ENCODE measurements at places on chromosomes 13 and 19. TPM values are rescaled to one million over a fixed set of nuclear protein-coding genes. Genes with fewer than 3 reads are reported as not detected.
A peak's percentile ranks its signal among the peaks of the same experiment; 100 is the strongest.

The SCEL gene
- total RNA-seq: not detected

The KLK4 gene
- not detected for total RNA-seq

The PLVAP gene
- total RNA-seq: 86.5 TPM

- no peaks in the 10 kb centered on the region for H3K36me3 ChIP-seq
- no peaks in the 10 kb centered on the region for H3K4me1 ChIP-seq
- no peak overlapping the region for H3K27ac ChIP-seq
- DNase-seq: peak; percentile 46
- no peaks in the 10 kb centered on the region for H3K27me3 ChIP-seq
Measured at GRCh38 chr19:44657211-44657921, 13.7 kb downstream of the PVR start.

GRCh38 chr13:85935868-85936467 lies 136.7 kb upstream of the SLITRK6 start:
- H3K4me3 ChIP-seq: no peak overlapping the region
- no peaks in the 10 kb centered on the region for H3K4me1 ChIP-seq
- no peaks in the 10 kb centered on the region for H3K27me3 ChIP-seq
- no peak for DNase-seq
- H3K27ac ChIP-seq: no peak overlapping the region

- no peak overlapping the region for H3K4me3 ChIP-seq
- H3K36me3 ChIP-seq: no peaks in the 10 kb centered on the region
- DNase-seq: no peak
- H3K27me3 ChIP-seq: no peaks in the 10 kb centered on the region
- H3K4me1 ChIP-seq: no peaks in the 10 kb centered on the region
Measured at GRCh38 chr19:6489278-6490061, 7.9 kb upstream of the DENND1C start.

All from pancreas (tissue), 10 donors.